ENCODE measurements at places on chromosomes 6 and 20.

- DNase-seq, result peak; percentile 81
Measured at GRCh38 chr6:108835218-108835850, 12.9 kb upstream of the ARMC2 start.

DNA sequence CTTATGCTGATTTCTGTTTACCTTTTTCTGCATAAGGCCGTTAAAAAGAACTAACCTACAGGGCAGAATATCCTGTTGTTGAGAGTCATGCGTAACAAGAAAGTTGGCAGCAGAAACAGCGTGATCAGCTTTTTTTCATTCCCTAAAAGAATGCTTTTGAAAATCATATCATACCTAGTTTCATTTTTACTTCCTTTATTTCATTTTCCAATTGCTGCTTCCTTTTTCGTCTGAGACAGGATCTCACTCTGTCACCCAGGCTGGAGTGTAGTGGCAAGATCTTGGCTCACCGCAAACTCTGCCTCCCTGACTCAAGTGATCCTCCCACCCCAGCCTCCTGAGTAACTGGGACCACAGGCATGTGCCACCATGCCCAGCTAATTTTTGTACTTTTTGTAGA lies 4.1 kb downstream of the CALHM6 start:
- DNase-seq, result no peak

GRCh38 chr6:115643762-115644161 lies 416.9 kb downstream of the FRK start:
- DNase-seq, result no peak

GRCh38 chr20:10758446-10758845 lies 84.6 kb upstream of the JAG1 start:
- no peak for DNase-seq

DNA sequence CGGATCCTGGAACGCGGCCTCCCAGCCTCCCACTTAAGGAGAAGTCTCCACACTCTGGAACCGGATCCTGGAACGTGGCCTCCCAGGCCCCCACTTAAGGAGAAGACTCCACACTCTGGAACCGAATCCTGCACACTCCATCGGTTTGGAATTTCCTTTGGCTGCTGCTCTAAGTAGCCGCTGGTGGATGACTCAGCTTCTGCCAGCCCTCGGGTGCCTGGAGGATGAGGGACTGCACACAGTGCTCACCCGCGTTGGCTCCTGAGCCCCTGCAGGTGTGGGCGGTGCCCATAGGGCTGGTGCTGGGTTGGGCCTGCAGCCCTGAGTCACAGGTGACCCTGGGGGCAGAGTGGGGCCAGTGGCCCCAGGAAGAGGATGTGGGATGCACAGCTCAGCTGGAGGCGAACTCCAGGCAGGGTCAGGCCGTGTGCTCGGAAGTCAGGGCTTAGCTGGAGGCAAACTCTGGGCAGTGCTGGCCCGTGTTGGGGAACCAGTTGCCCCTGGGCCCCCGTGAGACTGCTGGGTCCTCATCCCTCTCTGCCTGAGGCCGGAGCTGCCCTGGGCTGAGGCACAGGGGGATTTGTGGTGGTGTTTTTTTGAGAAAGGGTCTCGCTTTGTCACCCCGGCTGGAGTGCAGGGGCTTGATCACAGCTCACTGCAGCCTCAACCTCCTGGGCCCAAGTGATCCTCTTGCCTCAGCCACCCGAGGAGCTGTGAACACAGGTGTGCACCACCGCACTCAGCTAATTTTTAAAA lies 13.9 kb upstream of the TNFRSF6B start:
- no peak for DNase-seq

- DNase-seq, result no peak
Measured at GRCh38 chr6:7292596-7293255, 20.3 kb downstream of the SSR1 start.

DNA sequence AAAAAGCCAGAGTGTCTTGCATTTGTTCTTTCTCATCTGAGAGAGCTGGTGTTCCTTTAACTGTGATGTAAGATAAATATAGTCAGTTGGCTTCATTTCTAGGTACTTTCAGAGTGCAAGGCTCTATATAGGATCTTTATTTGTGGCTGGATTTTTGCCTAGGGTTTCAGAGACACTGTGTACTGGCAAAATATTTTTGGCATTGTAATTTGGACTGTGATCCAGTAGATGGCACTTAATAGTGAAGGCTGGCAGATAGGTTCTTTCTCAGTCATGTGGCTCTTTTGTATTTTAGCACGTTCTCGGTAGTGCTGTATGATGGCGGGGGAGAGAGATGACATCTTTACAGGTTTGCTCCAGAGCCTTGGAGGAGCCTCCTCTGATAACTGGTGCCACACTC lies 26.8 kb upstream of the SLC35B3 start:
- no peak for DNase-seq

DNA sequence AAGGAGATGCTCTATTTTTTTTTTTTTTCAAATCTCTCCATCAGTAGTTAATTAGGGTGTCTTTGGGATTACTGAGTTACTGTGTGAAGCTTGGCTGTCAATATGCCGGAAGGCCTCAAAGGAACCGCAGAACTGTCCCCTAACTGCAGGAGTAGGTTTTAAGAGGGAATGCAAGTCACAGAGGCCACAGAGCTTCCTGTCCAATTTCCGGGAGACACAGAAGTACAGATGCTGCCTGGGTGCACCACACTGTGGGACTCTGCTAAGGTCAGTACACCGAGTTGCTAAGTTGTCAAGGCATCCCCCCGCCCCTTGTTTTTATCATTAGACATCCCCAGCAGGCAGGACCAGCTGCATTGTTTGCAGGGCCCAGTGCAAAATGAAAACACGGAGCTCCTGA lies 120.2 kb upstream of the RAB32 start:
- no peak for DNase-seq

DNA sequence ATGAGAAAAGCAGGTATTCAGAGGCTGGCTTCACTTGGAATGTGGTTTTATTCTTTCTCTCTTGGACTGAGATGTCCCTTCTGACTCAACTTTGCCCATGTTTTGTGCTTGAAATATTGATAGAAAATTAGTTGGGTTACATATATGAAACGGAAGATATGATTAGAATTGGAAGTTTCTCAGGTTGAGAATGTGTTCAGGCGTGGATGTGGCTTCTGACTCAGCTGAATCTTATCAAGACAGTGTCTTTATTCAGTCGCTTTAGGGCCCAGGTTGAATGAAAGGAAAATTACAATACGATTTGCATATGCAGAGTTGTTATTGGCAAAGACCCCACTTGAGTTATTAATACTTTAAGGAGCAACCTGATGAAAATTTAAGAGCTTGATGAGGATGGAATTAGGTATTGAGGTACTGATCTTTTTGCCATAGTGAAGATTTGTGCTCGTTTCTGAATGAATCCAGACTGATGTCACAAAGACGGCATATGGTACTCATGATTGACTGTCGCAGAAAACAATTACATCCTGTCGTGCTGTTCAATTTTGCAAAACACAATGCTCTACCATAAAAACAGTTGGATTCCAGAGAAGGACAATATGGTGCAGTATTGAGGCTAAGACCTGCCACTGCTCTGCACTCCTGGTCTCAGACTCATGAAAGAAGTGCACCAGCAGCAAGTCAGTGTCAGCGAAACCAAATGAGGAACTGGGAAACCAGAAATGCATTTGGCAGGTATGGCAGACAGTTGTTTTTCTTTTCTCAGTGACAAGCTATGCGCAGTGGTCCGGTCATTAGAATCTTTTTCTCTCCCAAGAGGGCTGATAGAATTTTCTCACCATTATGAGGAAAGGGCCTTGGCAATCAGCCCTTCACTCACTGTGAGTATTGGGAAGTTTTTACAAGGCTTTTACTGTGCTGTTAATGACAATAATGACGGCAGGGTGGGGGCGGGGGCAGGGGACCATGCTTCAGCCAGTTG lies 158.3 kb downstream of the DOK5 start:
- DNase-seq, result no peak

GRCh38 chr20:4787820-4788219 lies 66.1 kb downstream of the PRND start:
- no peak for DNase-seq

DNA sequence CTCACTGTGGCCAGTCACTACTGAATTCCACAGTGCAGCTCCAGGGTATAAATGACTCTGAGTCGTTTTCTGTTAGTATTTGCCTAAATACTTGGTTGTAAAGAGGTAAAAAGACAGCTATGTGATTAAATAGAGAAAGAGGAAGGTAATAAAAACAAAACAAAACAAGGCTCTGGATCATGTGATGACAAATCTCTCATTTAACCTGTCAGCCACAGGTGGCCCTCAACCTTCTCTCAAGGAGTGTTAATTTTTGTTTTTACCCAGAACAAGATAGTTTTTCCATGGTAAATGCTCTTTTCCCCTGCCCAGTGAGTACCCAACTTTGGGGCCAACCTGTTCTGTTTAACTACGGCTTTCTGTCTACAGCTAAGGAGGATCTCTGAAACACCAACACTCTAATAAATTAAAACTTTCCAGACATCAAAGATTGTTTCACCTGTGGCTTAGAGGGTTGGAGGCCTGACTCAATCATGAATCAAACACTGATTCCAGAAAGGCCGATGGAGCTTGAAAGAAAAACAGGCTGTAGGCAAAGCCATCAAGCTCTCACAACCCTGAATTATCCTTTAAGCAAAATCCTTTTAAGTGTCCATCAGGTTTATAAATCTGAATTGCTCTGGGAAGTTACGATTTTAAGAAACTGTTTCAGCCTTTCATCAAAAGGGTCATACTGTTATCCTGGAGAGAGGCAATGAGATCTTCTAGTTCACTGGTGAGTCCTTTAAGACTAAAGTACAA lies 81.5 kb upstream of the BCLAF1 start:
- no peak for DNase-seq

GRCh38 chr6:162151021-162151665 lies 576.4 kb downstream of the PRKN start:
- no peak for DNase-seq

DNA sequence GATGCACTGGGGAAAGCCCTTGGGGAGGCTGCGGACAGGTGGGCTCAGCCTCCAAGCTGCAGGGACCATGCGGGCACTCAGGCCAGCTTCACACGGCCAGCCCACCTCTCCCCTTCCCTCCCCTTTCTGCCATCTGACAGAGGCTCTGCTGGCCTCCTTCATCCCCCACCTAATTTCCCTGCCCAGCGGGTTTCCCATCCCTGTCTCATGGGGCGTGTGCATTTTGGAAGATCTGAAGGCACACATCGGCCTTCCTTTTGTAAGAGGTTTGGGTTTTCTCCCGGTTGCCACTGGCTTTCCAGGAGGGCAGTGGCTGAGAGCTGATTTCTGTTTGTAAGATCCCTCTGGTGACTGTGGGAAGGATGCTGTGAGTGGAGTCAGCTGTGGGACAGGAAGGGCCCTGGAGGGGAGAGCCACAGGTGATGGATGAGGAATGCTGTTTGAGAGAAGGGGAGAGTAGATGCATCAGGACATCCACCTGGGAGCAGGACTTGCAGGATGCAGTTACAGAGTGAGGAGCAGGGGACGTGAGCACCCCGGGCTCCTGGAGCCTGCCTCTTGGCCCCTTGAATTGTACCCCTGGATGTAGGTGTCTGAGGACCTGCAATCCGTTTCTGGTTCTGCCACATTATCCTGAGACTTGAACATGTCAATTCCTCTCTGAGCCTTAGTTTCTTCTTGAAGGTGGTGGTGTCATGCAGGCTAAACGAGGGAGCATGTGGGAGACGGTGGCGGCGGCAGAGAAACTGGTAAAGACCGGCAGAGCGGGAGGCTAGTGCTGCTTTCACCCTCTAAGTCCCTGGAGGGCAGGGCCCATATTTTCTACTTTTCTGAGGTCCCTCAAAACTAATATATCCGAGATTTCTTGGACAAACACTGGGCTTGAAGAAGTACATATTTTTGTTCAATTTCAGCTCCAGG lies 5.9 kb upstream of the TUBB1 start:
- DNase-seq, result no peak

GRCh38 chr6:10414756-10415616 lies at the start of gene TFAP2A:
Gene TFAP2A, minus strand, starts transcription at chr6:10415074. Its CDS starts 83 bp downstream, at chr6:10414991.
- DNase-seq, result no peak

DNA sequence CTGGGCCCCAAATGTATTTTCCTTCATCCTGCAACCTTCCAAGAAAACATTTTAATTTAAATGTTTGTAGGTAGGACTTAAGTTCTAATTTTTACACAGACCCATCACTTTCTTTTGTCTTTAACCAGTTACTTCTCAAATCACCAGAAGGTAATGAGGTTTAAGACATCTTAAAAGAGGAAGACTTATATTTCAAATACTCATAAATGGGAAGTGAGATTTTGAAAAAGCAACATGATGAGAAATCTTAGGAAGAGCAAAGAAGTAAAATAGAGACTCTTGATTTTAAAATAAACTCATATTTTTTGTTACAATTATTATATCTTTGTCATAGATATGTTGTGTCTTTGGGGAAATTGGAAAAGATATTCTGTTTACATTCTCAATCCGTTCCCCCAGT lies 82.3 kb downstream of the SYNE1 start:
- no peak for DNase-seq

- DNase-seq, result no peak
Measured at GRCh38 chr6:153140299-153140698, 9.2 kb upstream of the RGS17 start.

DNA sequence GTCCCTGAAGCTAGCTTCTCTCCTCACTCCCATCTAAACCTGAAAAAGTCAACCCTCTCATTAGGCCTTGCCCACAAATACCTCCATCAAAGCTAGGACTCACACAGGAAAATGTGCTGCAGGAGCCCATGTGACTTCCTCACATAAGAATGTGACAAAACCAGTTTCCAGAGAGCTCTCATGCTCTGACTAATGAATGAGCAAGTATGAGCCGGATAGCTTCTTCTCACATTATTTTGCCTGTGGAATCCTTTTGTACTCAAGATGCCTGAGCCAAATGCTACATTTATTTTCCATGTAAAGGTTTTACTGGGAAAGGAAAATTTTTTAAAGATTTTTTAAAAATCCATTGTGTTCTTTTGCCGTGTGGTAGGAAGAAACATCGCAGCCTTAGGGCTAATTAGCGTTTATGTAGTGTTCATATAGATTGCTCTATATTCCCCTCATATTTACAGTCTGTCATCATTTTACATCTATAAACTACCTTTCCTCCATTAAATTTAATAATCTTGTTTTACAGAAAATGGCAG lies 68.6 kb upstream of the CCN6 start:
- peak; percentile 24 for DNase-seq

DNA sequence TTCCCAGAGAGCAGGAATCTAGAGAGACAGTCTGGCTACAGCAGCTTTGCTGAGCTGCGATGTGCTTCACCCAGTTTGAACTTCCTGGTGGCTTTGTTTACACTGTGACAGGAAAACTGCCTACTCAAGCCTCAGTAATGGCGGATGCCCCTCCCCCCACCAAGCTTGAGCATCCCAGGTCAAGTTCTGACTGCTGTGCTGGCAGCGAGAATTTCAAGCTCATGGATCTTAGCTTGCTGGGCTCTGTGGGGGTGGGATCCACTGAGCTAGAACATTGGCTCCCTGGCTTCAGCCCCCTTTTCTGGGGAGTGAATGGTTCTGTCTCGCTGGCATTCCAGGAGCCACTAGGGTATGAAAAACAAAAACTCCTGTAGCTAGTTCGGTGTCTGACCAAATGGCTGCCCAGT lies 91.0 kb upstream of the ESR1 start:
- no peak for DNase-seq

DNA sequence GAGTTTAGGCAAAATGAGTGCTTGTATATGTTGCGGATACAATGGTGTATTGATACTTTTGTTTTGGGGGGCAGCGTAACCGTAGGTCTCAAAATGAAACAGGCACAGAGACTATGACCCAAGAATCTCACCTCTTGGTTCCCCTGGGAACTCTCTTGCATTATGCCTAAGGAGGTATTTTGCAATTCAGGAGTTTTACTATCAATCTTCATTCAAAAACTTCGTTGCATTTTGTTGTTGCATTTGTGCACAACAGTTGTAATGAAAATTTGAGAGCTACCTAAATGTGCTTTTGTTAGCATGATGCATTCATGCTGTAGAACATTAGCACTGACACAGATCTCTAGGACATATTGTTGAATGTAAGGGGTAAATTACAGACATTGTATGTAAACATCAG lies 18.2 kb downstream of the VTA1 start:
- DNase-seq, result no peak
